ENCODE measurements at places on chromosomes 12 and 14.

- DNase-seq: no peak
These were observed 11.0 kb upstream of the REP15 start for GRCh38 chr12:27685274-27685673.

DNA sequence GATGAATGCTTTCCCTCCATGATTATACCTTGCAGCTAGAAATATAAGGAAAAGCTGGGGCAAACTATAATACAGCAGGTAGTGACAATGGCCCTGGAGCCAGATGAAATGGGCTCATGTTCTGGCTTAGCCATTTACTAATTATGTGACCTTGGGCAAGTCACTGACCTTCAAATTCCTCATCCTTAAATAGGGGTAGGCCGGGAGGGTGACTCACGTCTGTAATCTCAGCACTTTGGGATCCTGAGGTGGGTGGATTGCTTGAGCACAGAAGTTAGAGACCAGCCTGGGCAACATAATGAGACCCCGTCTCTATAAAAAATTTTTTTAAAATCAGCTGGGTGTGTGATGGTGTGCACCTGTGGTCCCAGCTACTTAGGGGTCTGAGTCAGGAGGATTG lies 155.4 kb downstream of the C12orf75 start:
- no peak for DNase-seq

- no peak for DNase-seq
These were observed 3.1 kb downstream of the PRB4 start for GRCh38 chr12:11307143-11307542.

- no peak for DNase-seq
These were observed 57.3 kb downstream of the NRXN3 start for GRCh38 chr14:78227248-78228077.

DNA sequence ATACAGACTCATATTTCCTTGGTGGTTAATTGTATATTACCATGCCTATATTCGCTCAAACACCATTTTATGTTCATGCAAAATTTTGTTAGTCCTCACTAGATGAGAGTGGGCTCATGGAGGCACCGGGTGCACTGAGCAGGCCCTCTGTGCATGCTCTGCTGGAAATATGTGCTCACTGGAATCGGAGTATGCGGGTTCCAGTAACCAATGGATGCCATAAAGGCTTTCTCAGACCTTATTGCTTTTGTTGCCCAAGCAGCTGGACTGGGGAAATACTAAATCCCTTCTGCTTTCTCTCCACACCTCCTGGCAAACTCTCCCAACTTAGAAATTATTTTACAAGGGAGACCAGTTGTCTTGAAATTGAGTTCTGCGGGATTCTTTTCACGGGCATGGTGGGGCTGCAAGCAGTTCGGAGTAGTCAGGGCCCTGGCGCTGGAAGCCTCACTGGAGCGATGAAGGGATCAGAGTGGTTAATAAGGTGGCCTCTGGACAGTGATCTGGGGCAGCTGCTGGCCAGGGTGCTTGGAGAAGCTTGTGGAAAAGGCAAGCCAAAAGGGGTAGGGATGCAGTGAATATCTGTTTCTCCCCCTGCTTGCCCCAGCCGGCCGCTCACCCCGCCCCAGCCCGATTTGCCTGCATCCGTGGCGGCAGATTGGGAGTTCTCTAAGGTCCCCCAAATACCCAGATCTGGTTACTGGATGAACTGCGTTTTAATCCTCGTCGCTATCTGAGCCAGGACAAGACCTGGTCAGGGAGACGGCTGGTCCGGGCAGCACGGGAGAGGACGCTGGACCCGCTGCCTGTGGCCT lies 7.4 kb upstream of the HOXC6 start:
- no peak for DNase-seq

GRCh38 chr12:117119592-117120198 lies 20.5 kb upstream of the TESC start:
- DNase-seq: no peak

DNA sequence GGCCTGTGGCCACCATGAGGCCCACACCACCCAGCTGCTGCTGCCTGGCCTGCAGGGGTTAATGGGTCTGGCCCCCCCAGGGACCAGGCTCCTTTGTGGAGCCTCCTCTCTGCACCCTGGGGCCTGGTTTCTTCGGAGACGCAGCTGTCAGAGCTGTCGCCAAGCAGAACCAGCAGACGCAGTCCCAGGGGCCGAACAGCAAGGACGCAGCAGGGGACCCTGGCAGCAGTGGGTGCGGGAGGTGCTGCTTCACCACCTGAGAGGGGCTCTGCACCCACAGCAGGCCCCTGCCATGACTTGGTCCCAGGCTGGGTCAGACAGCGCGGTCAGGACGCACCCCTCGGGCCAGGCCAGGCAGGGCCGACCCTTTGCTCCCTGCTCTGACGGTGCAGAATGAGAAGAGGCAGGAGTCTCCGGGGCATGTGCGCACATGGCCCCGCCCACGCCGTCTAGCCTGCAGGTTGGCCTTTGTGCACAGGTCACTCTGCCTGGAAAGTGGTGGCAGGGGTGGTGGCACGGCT lies 30.5 kb downstream of the JAG2 start:
- DNase-seq: no peak

DNA sequence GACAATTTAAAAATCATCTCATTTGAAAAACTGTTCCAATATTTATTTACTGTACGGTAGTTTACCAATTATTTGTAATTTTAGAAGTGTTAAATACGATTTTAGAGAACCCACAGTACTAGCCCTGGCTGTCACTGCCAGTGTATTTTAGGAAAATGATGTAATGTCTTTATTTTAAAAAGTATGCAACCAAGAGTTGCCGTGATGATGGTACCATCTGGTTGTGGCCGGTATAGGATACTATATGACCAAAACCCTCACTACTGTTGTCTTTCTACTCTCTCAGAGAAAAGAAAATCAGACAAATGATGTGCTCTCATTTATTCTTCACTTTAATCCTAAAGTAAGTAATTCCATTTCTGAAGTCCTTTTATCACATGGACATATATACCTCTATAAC lies 395.0 kb downstream of the FOXG1 start:
- DNase-seq: no peak
